HCEC 1CT (cell line): ENCODE measurements at places on chromosomes 11 and 22.
A peak's percentile ranks its signal among the peaks of the same experiment; 100 is the strongest.

GRCh38 chr11:41983475-41983874 is 524.0 kb upstream of the LRRC4C start:
- no peak for DNase-seq

DNA sequence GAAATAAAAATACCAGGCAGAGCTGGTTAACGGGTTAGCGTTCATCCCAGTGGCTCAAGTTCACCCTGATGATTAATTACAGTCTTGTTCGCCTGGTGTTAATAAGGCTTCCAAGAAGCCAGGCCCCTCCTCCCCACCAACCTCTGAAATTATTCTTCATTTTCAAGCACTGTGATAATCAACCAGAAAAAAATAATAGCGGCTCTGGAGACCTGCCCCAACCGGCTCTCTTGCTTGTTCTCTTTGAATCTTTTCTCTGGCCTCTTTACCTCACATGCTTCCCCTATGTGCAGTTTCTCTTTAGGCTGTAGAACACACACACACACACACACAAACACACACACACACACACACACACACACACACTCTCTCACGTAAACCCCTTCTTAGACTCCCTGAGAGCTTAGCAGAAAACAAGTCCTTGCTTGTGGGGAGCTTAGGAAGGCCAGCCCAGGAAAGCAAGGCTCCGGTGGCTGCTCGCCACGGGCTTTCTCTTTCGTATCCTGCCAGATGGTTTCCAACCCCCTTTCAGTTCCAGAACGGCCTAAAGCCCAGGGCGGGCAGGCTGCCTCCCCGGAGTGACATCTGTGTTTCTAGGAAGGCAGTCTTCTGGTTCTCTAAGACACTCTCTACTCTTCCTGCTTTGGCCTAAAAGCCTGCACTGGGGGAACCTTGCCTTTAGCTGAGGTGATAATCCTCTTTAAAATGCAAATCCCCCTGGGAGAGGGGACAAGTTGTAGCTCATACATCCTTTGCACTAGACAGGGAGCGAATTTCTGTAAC is 106.4 kb upstream of the SESN3 start:
- DNase-seq, result peak; percentile 5

DNA sequence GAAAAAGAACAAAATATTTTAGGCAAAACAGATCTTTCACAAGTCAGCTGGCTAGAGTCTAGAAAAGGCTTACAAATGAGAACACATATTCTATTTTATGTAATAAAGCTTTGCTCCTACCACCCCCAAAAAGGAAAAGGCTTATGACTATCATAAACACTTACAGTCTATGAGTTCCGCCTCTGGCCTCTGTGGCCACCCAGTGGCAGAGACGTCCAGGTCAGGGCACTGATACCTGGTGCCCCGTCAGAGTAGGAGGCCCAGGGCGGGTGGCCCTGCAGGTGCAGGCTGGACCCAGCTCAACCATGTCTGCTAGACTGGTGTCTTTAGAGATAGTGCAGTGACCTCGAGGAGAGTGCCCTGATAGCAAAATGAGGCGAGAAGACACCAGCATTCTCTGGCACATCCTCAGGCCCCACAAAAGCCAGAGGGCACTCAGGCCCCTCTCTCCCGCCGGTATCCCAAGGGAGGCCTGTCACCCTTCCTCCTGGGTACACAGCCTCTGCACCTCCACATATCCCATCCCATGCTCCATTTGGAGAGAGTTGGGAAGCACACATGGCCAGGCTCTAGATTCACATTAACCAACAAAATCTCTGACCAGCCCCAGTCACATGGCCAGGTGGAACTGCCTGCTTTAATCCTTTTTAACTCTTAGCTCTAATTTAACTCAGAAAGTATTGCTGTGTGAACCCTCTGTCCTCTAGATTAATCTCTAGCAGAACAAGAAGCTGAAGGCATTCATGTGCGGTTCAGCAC is 27.3 kb upstream of the SERPIND1 start:
- no peak for DNase-seq

DNA sequence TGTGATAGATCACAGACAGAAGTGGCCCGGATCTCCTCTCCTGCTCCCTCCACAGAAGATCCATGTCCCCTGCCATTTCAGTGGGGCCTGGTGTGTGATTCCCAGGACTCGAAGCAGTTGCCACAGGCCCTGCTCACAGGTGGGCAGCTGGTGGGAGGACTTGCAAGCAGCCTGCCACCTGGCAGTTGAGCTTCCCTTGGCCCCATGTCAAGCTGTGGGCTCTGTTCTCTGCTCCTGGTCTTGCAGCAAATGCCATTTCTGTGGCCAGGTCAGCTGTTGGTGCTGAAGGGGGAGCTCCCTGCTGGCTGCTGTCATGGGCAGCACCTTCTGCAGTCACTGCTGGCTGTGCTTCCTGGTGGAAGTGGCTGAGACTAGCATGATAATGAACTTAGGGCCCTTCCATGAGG is 59.1 kb upstream of the SLC22A12 start:
- DNase-seq, result no peak

DNA sequence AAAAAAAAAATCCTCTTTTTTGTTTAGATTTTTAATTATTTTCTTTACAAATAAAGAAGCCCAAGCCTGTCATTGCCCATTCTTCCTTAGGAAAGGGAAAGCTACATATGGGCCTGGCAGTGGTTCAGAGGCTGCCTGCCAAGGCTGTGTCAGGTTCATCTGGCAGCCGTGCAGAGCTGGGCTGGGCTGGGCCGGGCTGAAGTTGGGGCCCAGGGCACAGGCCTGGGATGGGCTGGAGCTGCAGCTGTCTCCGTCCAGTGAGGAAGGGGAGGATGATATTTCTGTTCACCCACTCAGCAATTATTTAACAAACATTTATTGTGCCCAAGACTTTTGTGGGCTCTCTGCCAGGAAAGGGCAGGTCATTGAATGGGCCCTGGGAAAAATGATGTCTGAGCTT is 4.6 kb downstream of the PRR5L start:
- DNase-seq, result no peak

GRCh38 chr22:17396516-17396915 is 27.3 kb downstream of the CECR2 start:
- DNase-seq, result no peak

- DNase-seq, result no peak
Observed at GRCh38 chr22:27240298-27241075, 561.1 kb downstream of the MN1 start.

DNA sequence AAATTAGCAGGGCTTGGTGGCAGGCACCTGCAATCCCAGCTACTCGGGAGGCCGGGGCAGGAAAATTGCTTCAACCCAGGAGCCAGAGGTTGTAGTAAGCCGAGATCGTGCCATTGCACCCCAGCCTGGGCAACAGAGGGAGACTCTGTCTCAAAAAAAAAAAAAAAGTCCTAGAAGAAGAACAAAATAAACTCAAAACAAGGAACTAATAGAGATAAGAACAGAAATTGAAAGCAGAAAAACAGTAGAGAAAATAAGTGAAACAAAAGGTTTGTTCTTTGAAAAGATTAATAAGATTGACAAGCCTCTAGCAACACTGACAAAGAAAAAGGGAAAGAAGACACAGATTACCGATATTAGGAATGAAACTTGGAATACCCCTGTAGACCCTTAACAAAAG is 45.1 kb upstream of the CBX7 start:
- DNase-seq, result no peak

DNA sequence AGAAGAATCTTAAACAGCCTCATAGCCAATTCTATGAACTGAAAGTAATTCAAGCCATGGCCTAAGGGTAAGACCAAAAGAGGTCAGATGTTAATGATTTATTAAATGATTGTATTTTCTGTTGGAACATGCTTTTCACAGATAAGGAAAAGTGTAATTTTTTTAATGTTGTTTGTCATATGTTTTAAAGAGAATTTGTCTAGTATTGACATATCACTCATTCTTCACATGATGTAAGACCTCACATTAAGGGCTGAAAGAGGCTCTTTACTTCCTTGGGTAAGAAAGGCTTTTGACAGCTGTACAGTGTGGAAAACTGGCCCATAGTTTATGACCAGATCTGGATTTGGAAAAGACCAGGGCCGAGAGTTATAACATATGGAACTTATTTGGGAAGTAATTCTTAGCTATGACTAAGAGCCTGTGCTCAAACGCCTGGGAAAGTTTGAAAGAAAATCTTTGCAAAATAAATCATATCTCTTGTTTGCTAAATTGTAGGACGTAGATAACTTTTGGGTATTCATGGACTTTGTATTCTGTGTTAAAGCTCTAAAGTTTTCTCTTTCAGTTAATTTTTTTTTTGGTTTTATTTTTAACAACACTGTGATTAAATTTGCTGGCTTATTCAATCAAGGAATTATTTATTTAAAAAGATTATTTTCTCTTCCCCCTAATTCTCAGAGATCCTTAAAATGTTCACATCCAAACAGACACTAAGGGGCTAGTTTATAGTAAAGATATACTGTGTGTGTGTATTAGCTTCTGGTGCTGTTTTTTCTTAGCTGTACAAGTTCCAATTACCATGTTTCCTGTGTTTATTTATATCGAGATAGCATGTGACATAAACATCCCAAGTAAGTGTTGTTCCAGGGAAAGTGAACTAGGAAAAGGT is 162.2 kb downstream of the ARHGAP42 start:
- peak; percentile 95 for DNase-seq

DNA sequence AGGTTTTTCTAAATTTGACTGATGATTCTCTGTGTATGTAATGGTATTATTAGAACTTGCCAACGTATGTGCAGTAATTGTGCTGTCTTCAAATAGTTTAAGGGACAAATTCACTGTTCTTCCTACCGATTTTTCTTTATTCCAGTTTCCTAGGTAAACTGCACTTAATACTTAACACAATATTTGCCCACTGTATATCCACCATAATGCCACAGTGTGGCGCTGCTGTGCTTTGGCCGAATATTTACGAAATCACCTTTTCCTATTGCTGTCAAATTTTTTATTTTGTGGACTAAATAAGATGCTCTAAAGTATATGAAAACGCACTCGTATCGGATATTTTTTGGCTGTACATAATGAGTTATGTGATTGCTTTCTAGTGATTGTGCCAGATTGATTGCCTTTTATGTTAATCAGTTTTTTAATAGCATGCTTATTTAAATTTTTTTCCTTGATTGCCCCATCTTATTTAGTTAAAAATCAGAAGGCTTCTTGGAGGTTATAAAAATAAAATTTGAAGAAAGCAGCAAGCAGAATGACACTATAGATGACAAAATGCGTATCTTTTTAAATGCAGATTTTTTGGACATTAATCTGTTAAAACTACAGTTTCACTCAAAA is 10.5 kb downstream of the AASDHPPT start:
- DNase-seq, result peak; percentile 56

DNA sequence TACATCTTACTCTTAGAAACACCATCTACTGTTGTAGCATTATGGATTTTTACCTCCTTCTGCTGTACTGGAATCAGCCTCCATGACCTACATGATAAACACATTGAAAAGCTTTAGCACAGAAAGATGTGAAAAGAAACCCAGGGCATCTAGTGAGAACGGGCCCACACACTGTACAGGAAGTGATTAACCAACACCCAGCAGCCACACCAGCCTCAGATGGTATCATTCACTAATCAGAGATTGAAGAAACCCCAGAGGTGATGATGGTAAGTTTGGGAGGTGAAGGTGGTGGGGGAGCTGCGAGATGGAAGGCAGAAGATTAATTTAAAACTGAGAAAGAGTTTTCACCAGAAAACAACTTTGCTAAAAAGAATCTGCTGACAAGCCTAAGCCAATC is 46.1 kb downstream of the RASSF10 start:
- DNase-seq, result no peak

- DNase-seq, result no peak
Observed at GRCh38 chr11:36586543-36586942, 7.8 kb upstream of the IFTAP start.

- DNase-seq, result peak; percentile 75
Observed at GRCh38 chr11:66950112-66950535, 8.1 kb downstream of the PC start.

DNA sequence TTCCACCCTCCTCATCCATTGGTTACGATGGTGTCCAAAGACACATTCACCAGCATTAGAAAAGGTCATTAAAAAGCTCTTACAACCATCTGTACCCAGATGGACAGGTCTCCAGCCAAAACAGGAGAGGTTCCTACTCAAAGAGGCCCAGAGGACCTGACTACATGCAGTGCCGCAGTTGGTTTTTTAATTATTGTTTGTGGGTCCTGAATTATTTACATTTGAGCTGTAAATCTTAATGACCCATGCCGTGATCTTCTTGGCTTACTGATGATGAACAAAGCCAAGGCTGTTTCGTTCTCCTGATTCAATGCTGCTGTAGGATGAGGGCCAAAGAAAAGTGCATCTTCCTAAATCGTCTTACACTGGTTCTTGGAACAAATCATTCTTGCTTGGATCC is 83.7 kb downstream of the CADM1 start:
- DNase-seq, result no peak

GRCh38 chr22:50294319-50294656 is 13.2 kb downstream of the PLXNB2 start:
- DNase-seq, result no peak

GRCh38 chr22:44519886-44520285 is 21.9 kb upstream of the RTL6 start:
- DNase-seq, result no peak

GRCh38 chr22:29166180-29166579 is 39.5 kb upstream of the EMID1 start:
- no peak for DNase-seq

DNA sequence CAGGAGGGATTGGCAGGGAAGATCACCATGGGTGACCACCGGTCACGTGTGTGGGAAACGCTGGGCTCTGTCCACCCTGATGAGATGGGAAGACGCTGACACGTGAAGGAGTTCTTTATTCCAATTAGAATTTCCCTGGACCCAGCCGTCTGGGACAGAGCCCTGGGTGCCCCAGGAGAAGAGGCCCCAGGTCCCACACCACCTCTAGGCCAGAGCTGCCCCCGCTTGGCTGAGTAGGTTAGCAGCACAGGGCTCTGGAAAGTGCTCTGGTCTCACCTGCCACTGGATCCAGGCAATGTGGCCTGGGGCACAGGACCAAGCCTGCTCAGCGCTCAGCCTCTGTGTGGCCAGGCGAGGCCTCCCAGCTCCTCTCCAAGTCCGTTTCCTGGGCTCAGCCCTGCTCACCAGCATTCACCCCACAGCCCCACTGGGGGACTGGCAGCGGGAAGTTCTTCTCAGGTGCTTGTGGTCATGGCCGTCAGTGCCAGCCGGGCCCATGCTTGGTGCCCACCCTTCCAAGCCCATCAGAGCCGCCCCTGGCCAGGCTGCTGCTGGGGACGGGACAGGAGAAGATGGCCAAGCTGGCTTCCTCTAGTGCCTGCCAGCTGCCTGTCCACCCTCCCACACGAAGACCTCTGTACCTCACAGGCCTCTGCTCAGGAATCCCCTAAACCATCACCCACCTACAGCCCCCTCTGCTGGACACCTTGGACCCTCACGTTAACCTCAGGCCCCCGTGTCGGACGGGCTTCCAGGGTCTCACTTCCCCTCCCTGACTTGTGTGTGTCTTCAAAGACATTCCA is 62.5 kb upstream of the FGF3 start:
- DNase-seq, result no peak

DNA sequence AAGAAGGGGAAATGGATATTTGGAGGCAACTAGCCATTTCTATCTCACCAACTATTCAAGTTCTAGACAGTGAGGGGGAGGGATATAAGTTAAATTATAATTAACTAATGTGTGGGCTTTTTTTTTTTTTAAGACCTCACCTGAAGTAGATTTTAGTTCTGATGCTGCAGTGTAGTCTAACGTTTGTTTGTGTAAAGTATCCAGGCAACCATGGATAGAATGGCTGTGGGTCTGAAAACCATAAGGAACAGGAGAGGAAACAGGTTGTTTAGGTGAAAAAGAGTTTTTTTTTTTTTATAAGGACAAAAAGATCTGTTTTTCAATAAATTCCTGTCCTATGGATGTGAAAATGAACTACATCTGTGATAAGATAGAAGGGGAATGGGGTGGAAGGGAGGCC is 262.4 kb upstream of the PLET1 start:
- no peak for DNase-seq
